ENCODE measurements at places on chromosomes 2 and 18. TPM values are rescaled to one million over a fixed set of nuclear protein-coding genes. Genes with fewer than 3 reads are reported as not detected.
A peak's percentile ranks its signal among the peaks of the same experiment; 100 is the strongest.

DNA sequence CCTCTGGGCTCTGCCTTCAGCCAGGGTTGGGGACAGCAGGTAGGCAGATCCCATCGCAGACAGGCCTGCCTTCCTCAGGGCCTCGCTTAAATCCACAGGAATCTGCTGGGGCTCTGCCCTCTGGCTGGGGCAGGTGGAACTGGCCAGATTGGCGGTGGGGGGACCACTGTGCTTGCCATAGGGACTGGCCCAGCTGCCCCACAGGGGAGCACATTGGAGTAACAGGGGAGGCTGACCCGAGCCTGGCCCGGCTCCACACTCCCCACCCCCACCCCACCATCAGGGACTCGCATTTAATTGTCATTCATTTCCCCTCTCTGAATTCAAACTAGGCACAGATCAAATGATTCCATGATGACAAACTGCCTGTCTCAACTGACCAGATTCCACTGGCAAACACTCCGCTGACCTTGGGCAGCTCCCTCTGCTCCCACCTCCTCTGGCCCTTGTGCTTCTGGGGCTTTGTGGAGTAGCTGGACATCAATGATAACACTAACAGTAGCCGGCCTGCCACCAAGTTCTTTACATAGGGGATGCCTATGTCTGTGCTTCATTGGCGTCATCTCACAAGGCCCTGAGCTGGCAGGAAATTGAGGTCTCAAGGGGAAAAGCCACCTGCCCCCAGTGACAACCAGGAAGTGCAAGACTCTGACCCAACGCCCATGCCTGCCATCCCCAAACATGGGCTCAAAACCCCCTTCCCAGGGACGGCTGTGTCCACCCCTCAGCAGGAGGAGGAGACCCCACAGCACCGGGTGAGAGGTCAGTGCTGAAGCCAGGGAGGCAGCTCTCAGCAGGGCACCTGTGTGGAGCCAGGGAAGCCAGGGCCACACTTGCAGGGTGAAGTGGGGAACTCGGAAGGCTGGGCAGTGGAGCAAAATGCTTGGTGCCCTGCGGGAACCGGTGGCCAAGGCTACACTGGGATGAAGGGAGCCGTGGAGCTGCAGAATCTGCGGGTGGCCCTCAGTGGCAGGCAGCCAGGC is 2.1 kb upstream of the B3GNT7 start:
- H3K36me3 ChIP-seq = peaks cover 10% of the 10 kb centered on the region
- H3K4me1 ChIP-seq = peaks cover 23% of the 10 kb centered on the region
- DNase-seq = no peak
- no peak overlapping the region for H3K27ac ChIP-seq
- H3K4me3 ChIP-seq = no peak overlapping the region

DNA sequence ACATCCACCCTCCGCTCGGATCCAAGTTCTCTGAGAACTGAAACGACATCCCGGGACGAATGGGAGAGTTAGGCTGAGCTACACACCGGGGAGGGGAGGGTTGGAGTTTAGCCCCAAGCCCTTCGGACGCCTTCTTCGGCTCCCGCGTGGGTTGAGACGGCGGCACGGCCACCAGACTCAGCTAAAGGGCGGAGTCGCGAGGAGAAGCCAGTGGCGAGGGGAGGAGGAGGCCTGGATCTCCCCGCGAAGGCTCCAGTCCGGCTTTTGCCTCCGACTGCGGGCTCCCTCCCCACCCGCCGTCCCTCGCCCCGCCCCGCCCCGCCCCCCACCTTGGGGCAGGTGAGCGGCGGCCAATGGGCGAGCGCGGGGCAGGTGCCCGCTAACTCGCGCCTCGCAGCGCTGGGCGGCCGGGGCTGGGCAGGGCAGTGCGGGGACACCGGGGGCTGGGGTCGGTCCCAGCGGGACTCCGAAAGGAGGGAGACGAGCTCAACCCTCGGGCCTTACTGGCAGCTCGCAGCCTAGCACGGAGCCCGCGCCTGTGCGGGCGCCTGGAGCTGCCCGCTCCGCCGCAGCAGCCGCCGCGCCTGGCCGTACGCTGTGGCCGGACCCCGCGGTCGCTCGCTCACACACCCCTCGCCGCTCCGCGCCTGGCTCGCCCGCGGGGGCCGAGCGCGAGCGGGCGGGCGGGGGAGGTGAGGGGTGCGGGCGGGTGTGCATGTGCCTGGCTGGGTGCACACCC is at the start of gene EMX1:
EMX1 (plus strand) TSS at position 382 of the 739 bp plus-strand sequence; CDS start at position 716, 334 bp downstream.
- H3K36me3 ChIP-seq = no peaks in the 10 kb centered on the region
- H3K4me3 ChIP-seq = peak within 1 kb of the TSS; percentile 43
- no peak within 1 kb of the TSS for H3K27ac ChIP-seq
- DNase-seq = peak; percentile 83

- no peaks in the 10 kb centered on the region for H3K4me1 ChIP-seq
- no peak overlapping the region for H3K4me3 ChIP-seq
- no peak for DNase-seq
- no peaks in the 10 kb centered on the region for H3K36me3 ChIP-seq
- peaks cover 6% of the 10 kb centered on the region for H3K27me3 ChIP-seq
- no peak overlapping the region for H3K27ac ChIP-seq
Observed at GRCh38 chr18:37335409-37335736, 230.2 kb downstream of the CELF4 start.

DNA sequence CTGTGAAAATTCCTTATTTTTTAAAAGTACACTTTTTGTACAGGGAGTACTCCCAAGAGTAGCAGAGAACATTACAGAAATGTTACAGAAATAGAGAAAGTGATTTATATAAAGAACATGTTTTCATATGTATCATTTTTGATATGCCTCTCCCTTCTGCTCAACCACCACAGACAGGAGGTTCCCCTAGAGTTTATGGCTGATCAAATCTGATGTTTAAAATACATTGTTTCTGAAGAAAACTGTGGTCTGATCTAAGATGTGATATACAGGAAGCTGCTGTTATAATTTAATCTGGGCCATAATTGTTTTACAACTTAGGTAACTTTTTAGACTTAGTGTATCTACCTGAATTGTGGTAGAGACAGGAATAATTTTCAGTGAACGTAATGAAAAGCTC is 37.0 kb downstream of the STAT4 start:
- no peak overlapping the region for H3K4me3 ChIP-seq
- H3K27ac ChIP-seq = no peak overlapping the region
- H3K36me3 ChIP-seq = no peaks in the 10 kb centered on the region
- DNase-seq = no peak
- no peaks in the 10 kb centered on the region for H3K27me3 ChIP-seq
- H3K4me1 ChIP-seq = no peaks in the 10 kb centered on the region

PHOSPHO2 gene
- total RNA-seq = 1.3 TPM

GRCh38 chr2:12896318-12896982 is 179.7 kb downstream of the TRIB2 start:
- peak; percentile 43 for DNase-seq
- H3K4me3 ChIP-seq = no peak overlapping the region
- no peaks in the 10 kb centered on the region for H3K4me1 ChIP-seq
- peak overlapping the region; percentile 39 for H3K27ac ChIP-seq
- no peaks in the 10 kb centered on the region for H3K27me3 ChIP-seq

DNA sequence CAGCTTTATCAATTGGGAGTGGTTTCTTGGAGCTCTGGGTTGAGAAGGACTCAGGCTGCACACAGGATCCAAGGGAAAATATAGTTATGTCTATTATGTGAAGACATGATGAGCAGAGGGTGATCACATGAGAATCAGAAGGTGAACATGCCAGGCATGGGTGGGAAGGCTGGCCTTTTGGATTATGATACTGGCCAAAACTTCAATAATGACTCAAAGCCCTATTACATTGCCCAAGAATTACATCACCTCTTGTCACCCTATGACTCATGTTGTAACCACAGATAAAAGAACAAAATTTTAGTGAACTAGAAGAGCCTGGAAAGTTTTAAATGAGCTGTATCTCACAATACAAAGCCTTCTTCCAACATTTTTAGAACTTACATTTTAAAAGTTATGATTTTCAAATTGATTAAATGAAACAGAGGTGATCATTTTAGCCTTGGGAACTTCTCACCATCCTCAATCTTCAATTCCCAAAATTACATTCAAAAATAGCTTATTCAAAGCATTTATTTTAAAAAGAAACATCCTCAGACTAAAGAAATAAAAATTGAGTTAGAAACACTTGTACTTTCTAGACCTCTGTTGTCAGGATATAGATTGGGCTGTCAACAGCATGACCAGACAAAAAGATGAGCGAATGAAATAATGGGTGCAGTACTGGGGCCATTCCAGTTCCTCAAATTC is 428.3 kb downstream of the MBD2 start:
- no peaks in the 10 kb centered on the region for H3K4me1 ChIP-seq
- H3K27ac ChIP-seq = no peak overlapping the region
- no peaks in the 10 kb centered on the region for H3K36me3 ChIP-seq
- H3K4me3 ChIP-seq = no peak overlapping the region

HOXD11 gene
- not detected for total RNA-seq

All from stomach (tissue), 19 donors.